ENCODE measurements at places on chromosomes 16 and 17. TPM values are rescaled to one million over a fixed set of nuclear protein-coding genes. Genes with fewer than 3 reads are reported as not detected.

The KRT20 gene
- not detected for total RNA-seq

The APOBR gene
- not detected for total RNA-seq

The UMOD gene
- not detected for total RNA-seq

The ITGAX gene
- total RNA-seq: not detected

The SLFN5 gene
- total RNA-seq: 18.5 TPM

The CDH5 gene
- total RNA-seq: not detected

The OR2C1 gene
- total RNA-seq: not detected

The KRT33A gene
- total RNA-seq: not detected

The HES7 gene
- total RNA-seq: 1.9 TPM

The KCTD19 gene
- total RNA-seq: not detected

The CD300H gene
- total RNA-seq: 0.46 TPM

The LRRC36 gene
- not detected for total RNA-seq

The WFIKKN1 gene
- 0.14 TPM for total RNA-seq

The CDH3 gene
- total RNA-seq: 645 TPM

The METTL2A gene
- total RNA-seq: 22.0 TPM

The KRTAP9-2 gene
- total RNA-seq: not detected

The AOC2 gene
- total RNA-seq: 0.92 TPM

The TNP2 gene
- not detected for total RNA-seq

The BEAN1 gene
- total RNA-seq: not detected

The ACADVL gene
- 364 TPM for total RNA-seq

The EVPLL gene
- 1.9 TPM for total RNA-seq

The CCL15 gene
- not detected for total RNA-seq

The TTLL6 gene
- not detected for total RNA-seq

The ACSM2B gene
- not detected for total RNA-seq

The TRPV3 gene
- total RNA-seq: 4.9 TPM

The KRTAP1-3 gene
- total RNA-seq: not detected

The ULK2 gene
- total RNA-seq: 4.2 TPM

The KRTAP1-5 gene
- not detected for total RNA-seq

The DPEP1 gene
- not detected for total RNA-seq

The SHBG gene
- total RNA-seq: 0.28 TPM

The TBC1D26 gene
- total RNA-seq: not detected

The KRT36 gene
- total RNA-seq: not detected

Measured in airway epithelial cell (primary cell).